ENCODE measurements at places on chromosomes 12 and 14. TPM values are rescaled to one million over a fixed set of nuclear protein-coding genes. Genes with fewer than 3 reads are reported as not detected.

Gene LBHD2
- not detected for total RNA-seq

Gene KCNC2
- total RNA-seq = not detected

Gene HOXC6
- not detected for total RNA-seq

Gene ACOT6
- 0.16 TPM for total RNA-seq

Gene CISTR
- not detected for total RNA-seq

Gene KCNK10
- not detected for total RNA-seq

Gene TBC1D30
- 0.32 TPM for total RNA-seq

Gene CCDC85C
- 2.9 TPM for total RNA-seq

Gene BICDL1
- not detected for total RNA-seq

Gene DPPA3
- total RNA-seq = not detected

Gene KLRD1
- not detected for total RNA-seq

Gene FGD6
- 21.3 TPM for total RNA-seq

Gene KCNH3
- total RNA-seq = not detected

Gene KRT74
- not detected for total RNA-seq

Gene SERPINA12
- not detected for total RNA-seq

Gene PZP
- total RNA-seq = not detected

Gene EIF2S3B
- 1.6 TPM for total RNA-seq

Gene GALC
- total RNA-seq = 32.0 TPM

Gene PTCSC3
- total RNA-seq = not detected

Gene TMEM63C
- under 0.01 TPM for total RNA-seq

Gene OR6C75
- total RNA-seq = not detected

Gene GUCY2C
- total RNA-seq = not detected

Gene APPL2
- 91.0 TPM for total RNA-seq

Gene KERA
- not detected for total RNA-seq

Gene RESF1
- 20.9 TPM for total RNA-seq

Gene TMEM117
- 12.0 TPM for total RNA-seq

Gene OTX2
- not detected for total RNA-seq

Gene PLEKHH1
- 0.32 TPM for total RNA-seq

Gene CLEC9A
- not detected for total RNA-seq
